Inflammatory macrophage treated with lipopolysaccharide for 1 hour (primary cell): ENCODE measurements at places on chromosomes 5 and 9.

DNA sequence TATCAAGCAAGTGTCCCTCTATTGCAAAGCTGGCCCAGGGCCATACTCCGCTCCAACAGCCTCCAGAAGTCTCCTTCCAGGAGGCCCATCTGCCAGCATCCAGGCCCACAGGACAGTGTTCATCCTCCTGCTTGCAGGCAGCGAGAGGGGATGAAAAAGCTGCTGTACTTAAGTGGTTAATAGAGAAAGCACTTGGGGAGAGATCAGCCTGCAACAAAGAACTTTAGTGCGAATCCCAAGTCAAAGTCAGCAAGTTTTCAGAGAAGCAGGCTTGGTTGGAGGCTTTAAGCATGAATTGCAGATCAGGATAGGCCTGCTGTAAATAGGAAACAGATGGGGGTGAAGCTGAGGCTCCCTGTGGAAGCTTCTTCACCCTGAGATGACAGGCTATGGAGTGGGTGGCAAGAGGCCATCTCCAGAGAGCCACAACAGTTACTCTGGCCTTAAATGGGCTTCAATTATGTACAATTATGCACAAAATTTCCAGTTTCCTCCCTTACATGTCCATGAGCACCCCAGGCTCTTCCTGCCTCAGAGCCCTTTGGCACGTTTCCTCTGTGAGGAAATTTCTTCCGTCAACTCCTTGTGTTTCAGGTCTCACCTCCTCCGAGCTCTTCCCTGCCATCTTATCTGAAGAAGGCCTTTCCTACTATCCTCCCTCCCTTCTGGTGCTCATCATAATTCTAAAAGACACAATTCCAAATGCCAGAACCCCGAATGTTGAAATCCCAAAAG is 98.0 kb upstream of the NR3C1 start:
- DNase-seq, result no peak

- DNase-seq, result no peak
Observed at GRCh38 chr9:94081864-94082463, 2.3 kb upstream of the PTPDC1 start.

DNA sequence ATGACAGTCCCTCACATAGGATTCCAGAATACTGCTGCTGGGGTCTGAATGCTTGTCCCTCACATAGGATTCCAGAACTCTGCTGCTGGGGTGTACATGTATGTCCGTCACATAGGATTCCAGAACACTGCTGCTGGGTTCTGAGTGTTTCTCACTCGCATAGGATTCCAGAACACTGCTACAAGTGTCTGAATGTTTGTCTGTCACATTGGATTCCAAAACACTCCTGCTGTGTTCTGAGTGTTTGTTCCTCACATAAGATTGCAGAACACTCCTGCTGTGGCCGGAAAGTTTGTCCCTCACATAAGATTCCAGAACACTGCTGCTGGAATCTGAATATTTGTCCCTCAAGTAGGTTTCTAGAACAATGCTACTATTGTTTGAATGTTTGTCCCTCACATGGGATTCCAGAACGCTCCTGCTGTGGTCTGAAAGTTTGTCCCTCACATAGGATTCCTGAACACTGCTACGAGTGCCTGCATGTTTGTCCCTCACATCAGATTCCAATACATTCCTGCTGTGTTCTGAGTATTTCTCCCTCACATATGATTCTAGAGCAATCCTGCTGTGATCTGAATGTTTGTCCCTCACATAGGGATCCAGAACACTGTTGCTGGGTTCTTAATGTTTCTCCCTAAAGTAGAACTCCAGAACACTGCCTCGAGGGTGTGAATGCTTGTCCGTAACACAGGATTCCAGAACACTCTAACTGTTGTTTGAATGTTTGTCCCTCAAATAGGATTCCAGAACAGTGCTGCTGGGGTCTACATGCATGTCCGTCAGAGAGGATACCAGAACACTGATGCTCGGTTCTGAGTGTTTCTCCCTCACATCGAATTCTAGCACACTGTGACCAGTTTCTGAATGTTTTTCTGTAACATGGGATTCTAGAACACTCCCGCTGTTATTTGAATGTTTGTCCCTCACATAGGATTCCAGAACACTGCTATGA is 200.4 kb downstream of the FOXD4L6 start:
- no peak for DNase-seq

DNA sequence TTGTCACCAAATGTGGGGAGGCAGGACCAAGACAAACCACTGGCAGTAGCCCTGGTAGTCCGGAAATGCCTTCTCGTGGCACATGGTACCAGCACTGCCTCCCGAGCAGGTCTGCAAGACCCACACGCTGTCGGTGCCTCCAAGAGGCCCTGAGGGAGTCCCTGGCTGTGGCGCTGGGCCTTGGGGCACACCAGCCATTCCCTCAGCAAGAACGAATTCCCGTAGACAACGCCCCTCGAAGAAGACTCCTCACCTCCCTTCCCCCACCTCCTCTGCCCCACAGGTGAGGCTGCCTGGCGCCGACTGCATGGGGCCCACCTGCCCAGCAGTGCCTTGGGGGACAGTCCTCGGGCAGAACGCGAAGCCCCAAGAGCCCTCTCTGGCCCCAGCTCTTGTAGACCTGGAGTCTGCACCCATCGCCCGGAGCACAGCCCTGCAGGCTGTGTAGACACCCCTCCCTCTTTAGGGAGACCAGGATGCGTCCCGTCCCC is 56.0 kb downstream of the EXD3 start:
- DNase-seq, result no peak

- DNase-seq, result no peak
Observed at GRCh38 chr5:99702565-99702964, 773.8 kb upstream of the CHD1 start.

DNA sequence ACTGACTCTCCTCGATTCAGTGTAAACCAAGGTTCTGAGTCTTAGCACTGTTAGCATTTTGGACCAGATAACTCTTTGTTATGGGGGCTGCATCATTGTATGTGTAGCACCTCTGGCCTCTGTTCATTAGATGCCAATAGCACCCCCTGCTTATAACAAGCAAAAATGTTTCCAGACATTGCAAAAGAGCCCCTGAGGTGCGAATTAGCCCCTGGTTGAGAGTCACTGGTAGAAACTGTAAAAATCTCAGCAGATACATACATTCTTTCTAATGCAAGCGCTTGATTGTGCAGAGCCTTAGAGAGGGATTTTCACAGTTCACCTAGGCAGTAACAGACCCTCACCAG is 2.8 kb downstream of the ADRB2 start:
- DNase-seq, result no peak
